ENCODE measurements at places on chromosomes 13 and 19.

DNA sequence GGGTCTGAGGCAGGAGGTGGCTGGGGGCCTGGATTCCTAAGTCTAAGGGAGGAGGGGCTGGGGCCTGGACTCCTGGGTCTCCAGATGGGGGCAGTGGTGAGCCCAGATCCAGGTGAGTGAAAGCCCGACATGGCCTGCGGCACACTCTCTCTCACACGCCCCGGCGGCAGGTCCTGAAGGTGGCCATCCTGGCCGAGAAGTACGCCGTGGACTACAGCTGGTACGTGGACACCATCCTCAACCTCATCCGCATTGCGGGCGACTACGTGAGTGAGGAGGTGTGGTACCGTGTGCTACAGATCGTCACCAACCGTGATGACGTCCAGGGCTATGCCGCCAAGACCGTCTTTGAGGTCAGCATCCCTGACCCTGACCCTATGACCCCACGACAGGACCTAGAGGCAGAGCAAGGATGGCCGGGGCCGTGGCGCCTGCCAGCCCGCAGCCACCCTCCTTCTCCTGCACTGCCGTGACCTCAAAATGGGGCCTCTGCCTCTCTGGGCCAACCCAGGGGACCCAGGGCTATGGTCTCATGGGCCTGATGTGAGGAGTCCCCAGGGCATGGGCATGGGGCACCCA, 13.2 kb downstream of the FUZ start:
- no peak for DNase-seq

GRCh38 chr13:45627656-45628055, 12.1 kb upstream of the ERICH6B start:
- no peak for DNase-seq

DNA sequence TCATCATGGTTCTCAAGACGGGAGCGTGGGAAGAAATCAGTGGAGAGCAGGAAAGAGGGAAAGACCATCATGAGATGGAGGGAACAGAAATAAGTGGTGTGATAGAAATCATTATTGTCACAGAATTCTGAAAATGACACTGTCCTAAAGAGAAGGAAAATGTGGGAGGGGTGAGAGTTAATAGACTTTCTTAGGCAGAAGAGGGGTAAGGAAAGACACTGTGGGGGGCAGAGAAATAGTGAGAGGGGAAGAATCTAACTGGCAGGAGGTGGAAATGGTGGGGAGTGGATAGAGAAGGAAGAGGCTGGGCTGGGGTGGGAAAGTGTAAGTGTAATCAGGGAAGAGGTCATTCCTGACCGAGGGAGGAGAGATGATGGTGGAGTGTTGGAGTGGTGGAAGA, 3.2 kb downstream of the PINLYP start:
- no peak for DNase-seq

- no peak for DNase-seq
These were observed 57.0 kb upstream of the RAP2A start for GRCh38 chr13:97376981-97377380.

DNA sequence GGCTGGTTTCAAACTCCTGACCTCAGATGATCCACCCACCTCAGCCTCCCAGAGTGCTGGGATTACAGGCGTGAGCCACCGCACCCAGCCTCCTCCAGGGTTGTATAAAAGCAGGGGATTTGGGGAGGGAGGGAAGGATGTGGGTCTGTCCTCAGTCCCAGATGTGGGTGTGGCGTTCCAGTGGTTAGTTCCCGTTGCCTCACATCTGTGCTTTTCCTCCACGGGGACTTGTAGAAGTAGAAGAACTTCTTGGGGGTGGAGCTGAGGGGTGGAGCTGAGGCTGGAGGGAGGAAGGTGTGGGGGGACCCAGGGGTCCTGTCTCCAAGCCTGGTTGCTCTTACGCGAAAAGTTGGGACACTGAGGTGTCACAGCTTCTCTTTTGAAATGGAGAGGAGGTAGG, 514 bp upstream of the MCEMP1 start:
- DNase-seq = no peak

Data from NCI-H2227 treated with DMSO at 0.1 percent for 48 hours (cell line).